Neuronal stem cell (in vitro differentiated cells): ENCODE measurements at places on chromosomes 11 and 22.
A peak's percentile ranks its signal among the peaks of the same experiment; 100 is the strongest.

DNA sequence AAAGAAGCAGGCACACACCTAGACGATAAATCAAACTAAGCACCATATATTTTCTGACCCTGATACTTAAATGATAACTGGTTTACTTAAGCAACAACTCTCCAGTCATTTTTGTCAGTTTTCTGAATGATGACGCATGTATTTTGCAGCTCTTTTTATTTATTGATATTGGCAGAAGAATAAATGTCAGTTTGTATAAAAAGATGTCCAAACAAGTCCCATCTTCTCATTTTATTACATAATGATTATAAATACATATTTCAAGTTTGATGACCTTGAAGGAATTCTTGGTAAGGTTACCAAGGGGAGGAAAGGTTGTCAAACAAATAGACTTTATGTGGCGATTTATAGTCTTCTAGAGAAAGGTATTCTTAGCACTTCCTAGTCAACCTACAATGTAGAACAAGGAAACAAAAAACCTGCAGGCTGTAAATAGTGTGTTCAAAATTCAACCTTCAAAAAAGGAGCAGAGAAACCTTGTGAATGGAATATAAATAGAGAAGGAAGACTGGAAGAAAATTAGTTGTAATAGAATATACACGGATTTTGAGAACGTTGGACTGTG, 190.7 kb downstream of the JRKL start:
- no peak for DNase-seq

GRCh38 chr22:20086763-20087162, 6.7 kb downstream of the DGCR8 start:
- no peak for DNase-seq

- DNase-seq = no peak
These were observed 367.4 kb upstream of the FAT3 start for GRCh38 chr11:91857179-91857578.

GRCh38 chr11:130379276-130379675, 49.1 kb downstream of the ADAMTS8 start:
- DNase-seq = no peak

DNA sequence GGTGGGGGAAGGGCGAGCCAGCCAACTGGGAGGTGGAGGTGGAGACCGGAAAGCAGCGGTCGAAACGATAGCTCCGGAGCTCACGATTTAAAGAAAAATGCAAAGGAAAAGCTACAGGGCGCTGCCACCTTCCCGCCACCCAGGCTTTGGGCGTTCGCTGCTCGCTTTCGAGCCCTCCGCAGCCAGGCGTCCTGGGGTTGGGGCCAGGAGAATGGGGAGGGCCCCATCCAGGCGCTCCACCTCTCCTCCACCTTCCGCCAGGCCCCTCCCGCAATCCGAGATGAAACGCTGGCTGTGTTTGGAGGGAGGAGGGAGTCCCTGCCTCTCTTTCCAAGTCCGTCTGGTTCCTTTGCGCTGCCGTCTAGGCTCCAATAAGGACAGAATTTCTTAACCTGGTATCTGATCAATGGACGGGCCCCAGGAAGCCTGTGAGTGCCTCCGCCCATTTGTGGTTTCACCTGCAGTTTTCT, 483 bp upstream of the ABTB2 start:
- peak; percentile 67 for DNase-seq

- DNase-seq = no peak
These were observed 40.5 kb downstream of the BRD1 start for GRCh38 chr22:49786976-49787706.

GRCh38 chr11:10797531-10797930, 11.2 kb downstream of the EIF4G2 start:
- no peak for DNase-seq

DNA sequence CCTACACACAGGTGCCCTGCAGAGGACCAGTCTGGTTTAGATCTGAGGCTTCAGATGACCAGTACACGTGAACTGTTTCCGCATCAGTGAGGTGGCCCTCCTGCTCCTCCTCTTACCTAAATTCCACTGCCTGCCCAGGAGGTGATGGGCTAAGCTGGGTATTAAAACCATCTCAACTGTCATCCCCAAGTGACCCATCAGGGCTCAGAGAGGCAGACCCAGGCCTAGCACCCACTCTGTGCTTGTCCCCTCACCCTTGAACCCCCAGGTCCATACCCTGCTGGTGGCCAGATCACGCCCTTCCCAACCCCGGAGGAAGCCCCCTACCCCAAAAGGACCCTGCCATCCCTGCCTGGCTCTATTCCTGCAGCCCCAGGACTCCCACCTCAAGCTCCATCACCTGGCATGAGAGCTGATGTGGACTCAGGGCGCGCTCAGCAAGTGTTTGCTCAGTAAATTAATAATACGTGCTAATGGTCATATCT, 21.3 kb downstream of the RSPH14 start:
- DNase-seq = no peak

- DNase-seq = no peak
These were observed 510.5 kb upstream of the CCDC179 start for GRCh38 chr11:23370580-23371275.

GRCh38 chr11:100562128-100562527, 125.0 kb upstream of the ARHGAP42 start:
- no peak for DNase-seq

DNA sequence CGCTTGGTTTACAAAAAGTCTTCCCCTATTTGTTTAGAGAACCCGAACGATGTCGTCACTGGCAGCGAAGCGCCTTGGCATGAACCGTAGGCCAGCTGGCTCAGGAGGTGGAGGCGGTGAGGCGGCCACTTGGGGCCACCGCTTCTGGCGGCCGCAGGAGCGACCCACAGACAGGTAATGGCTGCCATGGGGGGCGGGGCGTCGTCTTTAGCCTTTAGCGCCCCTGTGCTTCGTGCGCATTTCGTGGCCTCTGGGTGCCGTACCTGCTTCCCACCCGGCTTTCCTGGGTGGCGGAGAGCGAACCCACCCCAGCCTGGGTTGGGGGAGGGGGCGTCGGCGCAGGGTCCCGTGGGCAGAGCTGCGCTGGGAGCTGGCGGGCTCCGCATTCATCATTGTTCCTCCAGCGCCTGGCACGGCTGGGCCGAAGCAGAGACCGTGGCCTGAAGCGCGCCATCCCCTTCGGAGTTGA, 469 bp upstream of the OSBP2 start:
- peak; percentile 40 for DNase-seq

DNA sequence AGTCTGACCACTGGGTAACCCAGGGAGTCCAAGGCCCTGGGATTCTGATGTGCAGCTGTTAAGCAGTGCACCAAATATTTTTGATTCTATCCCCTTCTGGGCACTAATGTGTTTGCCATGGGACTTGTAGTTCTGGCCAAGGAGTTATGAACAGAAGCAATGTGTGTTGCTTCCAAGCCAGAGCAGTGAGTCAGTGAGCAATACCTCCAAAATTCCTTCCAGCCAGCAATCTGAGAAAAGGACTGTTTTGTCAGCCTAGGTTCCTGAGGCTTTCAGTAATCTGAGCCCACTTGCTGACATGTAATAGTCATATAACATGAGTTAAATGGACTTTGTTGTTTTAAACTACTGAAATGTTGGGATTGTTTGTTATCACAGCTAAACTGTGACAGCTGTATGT, 311.4 kb downstream of the NELL1 start:
- DNase-seq = no peak

GRCh38 chr22:50311606-50312351, 4.3 kb upstream of the PLXNB2 start:
- no peak for DNase-seq

DNA sequence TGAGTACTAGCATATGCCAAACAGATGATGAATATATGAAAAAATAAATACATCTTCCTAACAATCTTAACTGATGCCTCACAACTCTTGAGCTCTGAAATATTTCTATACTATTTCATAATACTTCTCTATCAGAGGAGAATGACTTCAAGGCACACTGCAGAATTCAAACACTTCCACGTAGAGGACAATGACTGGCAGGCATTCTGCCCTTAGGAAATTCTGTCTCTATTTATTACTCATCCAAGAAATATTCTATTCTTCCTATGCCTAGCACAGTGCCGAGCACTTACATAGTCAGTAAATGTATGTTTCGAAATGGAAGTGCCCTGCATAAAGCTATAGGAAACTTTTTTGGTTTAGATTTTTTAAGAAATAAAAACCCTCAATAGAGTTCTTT, 809.1 kb downstream of the DLG2 start:
- DNase-seq = no peak

DNA sequence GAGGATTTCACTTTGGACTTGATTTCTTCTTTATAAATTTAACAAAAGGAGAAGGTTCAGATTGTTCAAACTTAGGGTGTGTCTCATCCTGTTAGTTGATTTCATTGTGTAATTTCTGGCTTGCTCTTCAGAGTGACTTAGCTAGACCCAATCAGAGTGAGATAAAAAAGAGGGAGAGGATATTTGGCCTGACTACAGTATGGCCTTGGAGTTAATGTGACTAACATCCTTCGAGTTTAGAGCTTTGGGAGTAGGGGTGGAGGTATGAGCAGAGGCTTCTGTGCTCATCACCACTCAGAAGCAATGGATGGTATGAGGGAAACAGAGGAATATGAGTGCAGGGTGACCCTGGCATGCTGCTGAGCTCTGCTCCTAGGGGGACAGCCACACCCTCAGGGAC, 114.2 kb downstream of the ME3 start:
- DNase-seq = no peak

- DNase-seq = no peak
These were observed 1.2 kb downstream of the PHLDA2 start for GRCh38 chr11:2927851-2928604.

DNA sequence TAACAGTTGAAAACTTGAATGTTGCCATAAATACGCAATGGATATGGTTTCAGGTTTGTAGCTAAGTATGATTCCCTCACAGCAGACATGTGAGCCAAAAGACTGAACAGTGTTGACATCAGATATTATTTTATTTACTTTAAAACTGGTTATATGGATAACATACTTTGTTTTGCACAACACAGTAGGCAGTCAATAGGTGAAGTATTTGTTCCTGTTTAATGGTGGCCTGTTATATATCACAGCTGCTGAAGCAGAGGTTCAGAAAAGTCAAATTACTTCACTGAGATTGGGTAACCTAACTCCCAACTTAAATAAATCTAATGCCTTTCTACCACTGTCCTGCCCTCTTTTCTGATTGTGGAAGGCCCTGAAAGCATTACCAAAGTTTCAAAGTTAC, 44.6 kb downstream of the YAP1 start:
- DNase-seq = no peak
